ENCODE measurements at places on chromosomes 5 and 9.

DNA sequence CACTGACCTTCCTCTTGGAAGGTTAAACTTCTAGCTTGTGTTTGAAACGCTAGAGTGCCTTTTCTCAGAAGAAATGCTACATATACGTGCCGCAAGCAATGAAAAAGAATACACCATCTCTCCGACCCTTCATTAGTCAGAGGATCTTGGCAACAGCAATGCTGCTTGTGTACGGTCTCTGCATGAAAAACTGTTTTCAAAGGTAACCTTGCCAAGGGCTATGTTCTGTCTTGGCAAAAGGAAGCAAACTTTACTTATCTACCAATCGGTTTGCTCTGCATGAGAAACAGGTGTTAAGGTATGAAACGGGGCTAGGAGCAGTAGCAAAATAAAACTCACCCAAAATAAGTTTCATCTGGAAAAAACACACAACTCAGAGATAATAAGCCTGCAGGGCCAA lies 297.8 kb downstream of the FBXL17 start:
- no peak for DNase-seq

- no peak for DNase-seq
These were observed 244.5 kb upstream of the NMUR2 start for GRCh38 chr5:152649609-152650008.

DNA sequence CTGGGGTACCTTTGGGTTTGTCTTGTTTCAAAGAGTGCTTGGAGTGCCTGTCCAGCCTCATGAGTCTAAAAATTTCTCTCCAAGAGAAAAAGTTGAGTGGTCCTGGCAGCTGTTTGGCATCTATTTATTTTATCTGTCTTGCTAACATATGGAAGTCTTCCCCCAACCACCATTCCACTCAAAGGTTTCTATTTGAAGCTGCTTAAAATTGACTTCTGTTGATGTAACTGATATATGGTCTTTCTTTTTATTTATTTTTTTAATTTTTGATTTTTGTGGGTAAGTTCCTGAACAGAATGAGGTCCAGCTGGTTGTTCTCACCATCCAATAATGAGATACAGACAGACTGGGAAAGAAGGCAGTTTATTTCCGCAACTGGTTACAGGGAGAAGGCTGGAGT lies 178.7 kb upstream of the SGCD start:
- DNase-seq, result no peak

GRCh38 chr9:70537084-70537483 lies 122.6 kb upstream of the KLF9 start:
- DNase-seq, result no peak

DNA sequence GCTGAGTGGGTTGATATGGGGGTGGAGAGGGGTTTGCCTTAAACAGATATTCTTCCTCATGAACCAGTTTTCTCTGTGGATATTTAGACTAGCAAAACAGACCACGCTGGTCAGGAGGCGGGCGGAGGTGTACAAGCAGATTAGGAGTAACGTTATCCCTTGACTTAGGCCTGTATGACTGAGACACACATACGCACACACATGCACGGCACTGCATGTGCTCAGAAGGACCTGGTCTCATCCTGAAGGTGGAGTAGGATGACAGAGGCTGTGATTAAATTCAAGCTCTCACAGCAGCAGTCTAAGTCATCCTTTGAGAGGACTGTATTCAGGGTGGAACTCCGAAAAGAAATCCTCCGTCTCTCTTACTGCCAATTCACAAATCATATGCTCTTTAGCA lies 209.7 kb downstream of the DIRAS2 start:
- DNase-seq, result no peak

GRCh38 chr9:104027295-104027694 lies 66.8 kb upstream of the SMC2 start:
- DNase-seq, result no peak

GRCh38 chr9:129481810-129482511 lies 138.9 kb downstream of the C9orf50 start:
- DNase-seq, result no peak

DNA sequence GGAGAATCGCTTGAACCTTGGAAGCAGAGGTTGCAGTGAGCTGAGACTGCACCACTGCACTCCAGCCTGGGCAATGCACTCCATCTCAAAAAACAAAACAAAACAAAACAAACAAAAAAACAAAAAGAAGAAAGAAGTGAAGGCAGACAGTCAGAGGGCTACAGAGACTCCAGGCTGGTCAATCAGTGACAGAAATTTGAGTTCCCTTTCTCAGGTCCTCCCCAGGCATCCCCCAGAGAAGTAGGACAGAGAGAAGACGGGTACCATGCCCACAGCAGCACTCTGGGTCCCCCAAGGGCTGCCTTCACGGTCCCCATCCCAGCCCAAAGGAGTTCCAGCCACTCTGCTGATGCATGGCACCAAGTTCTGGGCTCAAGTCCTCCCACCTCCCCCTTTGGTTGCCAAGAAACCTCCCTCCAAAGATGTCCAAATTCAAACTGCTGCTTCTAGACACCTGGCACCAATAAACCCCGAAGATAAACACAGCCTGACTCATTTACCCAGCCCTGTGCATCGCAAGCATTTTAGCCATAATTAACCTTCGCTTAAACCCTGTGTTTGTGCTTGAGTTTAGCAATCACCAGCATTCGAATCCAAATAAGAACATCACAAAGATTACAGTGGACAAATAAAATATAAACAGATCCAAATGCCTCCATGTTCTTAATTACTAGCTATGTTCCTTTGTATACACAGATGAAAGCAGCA lies 24.0 kb downstream of the SEMA4D start:
- DNase-seq, result no peak

- DNase-seq, result no peak
These were observed 263.4 kb downstream of the DEPDC1B start for GRCh38 chr5:60436518-60436917.

DNA sequence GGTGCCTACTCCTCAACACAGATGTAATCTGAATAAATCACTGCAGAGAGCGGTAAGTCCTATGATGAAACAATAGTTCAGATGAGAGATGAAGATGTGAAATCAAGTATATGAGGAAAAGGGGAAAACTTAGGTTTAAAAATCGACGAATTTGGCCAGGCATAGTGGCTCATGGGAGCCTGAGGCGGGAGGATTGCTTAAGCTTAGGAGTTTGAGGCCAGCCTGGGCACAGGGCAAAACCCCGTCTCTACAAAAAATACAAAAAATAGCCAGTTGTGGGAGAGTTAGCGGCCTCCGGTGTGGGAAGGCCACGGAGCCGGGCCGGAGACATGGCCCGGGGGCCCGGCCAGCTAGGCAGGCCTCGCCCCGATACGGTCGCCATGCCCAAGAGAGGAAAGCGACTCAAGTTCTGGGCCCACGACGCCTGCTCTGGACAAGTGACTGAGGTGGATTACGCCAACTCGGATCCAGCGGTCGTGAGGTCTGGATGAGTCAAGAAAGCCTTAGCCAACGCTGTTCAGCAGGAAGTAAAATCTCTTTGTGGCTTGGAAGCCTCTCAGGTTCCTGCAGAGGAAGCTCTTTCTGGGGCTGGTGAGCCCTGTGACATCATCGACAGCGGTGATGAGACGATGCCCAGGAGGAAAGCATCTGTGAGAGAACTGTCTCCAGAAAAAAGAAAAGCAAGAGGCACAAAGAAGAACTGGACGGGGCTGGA lies 62.8 kb upstream of the SUB1 start:
- DNase-seq, result no peak

- no peak for DNase-seq
These were observed 15.7 kb downstream of the NFX1 start for GRCh38 chr9:33306037-33306436.

DNA sequence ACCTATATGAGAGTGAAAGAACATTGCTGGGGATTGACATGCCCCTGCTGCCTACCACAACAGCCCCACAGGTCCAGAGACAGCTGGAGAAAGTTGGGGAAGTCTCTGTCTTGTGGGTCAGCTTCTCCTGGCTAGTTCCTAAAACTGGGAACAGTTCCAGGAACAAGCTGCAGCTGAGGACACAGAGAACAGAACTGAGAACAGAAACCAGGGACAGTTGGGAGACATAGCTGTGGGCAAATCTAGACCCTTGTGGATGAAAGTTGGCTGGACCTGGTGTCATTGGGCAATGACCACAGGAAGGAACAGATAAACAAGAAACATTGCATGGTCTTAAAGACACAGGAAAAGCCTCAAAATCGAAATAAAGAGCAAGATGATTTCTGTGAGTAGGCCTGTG lies 58.3 kb upstream of the MOCS2 start:
- peak; percentile 18 for DNase-seq

DNA sequence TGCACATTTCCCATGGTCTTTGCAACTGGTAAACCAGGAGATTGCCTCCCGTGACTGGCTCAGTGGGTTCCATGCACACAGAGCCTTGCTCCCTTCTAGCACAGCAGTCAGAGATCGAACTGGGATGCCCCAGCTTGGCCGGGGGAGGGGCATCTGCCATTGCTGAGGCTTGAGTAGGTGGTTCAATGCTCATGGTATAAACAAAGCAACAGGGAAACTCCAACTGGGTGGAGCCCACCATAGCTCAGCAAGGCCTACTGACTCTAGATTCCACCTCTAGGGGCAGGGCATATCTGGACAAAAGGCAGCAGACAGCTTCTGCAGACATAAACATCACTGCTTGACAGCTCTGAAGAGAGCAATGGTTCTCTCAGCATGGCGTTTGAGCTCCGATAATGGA lies 67.0 kb upstream of the PPP1R2B start:
- no peak for DNase-seq

DNA sequence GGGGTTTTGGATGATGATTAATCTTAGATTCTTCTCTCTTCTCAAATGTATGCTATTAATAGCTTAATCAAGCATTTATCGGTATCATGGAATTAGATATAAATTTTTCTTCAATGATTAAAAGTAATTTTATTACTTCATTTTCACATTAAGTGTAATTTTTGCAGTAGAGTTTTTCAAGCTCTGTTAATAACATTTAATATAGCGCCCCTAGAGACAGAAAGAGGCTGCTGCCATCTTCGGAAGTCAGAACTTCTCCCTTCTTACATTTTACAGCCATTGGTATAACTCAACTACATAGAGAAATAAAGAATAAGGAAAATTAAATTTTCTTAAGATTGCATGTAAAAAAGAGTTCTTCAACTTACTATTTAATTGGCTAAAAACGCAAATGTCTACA lies 540.3 kb downstream of the GABRG2 start:
- no peak for DNase-seq

DNA sequence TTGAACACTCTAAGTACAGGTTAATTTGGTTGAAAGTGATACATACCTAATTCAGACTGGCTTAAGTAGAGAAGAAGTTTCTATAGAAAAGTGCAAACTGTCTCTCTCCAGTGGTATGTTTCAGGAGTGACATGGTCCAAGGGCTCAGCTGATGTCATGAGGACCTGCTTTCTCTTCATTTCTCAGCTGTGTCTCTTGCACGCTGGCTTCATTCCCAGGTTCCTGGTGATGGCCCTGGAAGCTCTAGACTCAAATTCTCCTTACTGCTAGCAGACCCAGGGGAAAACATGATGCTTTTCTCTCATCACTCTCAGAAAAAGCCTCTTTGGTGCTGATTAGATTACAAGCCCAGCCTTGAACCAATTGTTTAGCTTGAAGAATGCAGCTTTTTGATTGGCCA lies 211.9 kb upstream of the CLINT1 start:
- no peak for DNase-seq

GRCh38 chr9:133737774-133738639 lies at the start of gene SARDH:
Gene SARDH (minus strand): TSS chr9:133738352. CDS start chr9:133734173, 4,179 bp downstream.
- peak; percentile 28 for DNase-seq

- DNase-seq, result no peak
These were observed 2.3 kb upstream of the EFNA5 start for GRCh38 chr5:107673039-107673367.

DNA sequence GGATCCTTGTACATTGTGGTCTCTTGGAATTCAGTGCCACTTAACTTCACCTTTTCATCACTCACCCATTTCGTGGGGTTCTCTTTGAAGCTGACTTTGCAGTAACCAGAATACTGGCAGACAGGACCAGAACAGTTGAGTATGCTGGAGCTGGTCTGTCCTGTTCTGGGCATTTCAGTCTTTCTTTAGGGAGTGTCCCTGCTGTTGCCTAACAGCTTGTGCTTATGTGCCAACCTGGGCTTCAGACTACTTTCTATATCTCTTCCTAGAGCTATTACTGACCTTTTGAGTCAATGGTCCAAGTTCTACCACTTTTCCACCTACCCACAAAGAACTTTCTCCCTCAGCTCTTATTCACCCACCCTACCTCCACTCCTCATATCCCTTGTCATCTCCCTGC lies 10.0 kb upstream of the INSL6 start:
- DNase-seq, result no peak

- no peak for DNase-seq
These were observed 54.0 kb downstream of the PAPPA start for GRCh38 chr9:116207371-116208111.

DNA sequence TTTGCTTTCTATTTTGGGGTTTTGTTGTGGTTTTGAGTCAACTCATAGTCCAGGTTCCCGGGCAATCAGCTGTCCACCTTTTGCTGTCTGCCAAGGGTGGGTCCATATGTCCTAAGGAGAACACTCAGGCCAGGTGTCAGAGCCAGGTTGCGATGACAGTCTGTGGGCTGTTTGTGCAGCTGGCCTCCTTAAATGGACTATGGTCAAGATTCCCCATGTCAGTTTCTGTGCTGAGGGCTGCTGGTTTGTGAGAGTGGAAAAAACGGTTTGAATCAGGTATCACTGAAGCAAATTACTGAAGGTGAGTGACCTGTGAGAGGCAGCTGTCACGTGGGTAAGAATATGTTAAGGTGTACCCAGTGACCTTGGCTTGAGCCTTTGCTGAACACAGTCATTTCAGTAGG lies 33.0 kb downstream of the SNX30 start:
- DNase-seq, result no peak

- DNase-seq, result peak; percentile 47
These were observed 1638.5 kb upstream of the C9orf72 start for GRCh38 chr9:29211580-29212396.

GRCh38 chr9:5622016-5622415 lies 6.9 kb upstream of the RIC1 start:
- no peak for DNase-seq

DNA sequence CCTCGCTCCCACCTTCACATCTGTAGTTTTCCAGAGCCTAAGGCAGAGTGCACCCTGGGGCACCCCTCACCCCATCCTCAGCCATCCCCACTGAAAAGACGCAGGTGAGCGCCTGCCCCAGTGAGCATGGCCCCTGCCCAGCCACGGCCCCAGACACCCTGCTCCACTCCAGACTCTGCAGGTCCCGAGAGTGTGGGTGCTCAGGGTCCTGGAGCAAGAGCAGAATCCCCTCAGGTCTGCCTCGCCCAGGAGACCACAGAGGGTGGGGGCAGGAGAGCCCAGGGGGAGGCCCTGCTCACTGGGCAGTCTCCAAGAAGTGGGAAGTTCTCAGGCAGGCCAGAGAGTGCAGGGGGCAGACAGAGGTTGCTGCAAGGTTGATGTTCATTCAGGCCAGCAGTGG lies 158.6 kb upstream of the PPP1R26 start:
- DNase-seq, result no peak

- no peak for DNase-seq
These were observed at the start of gene CER1 for GRCh38 chr9:14722391-14723035. Gene CER1 (minus strand): TSS chr9:14722733. CDS start chr9:14722672, 61 bp downstream.

DNA sequence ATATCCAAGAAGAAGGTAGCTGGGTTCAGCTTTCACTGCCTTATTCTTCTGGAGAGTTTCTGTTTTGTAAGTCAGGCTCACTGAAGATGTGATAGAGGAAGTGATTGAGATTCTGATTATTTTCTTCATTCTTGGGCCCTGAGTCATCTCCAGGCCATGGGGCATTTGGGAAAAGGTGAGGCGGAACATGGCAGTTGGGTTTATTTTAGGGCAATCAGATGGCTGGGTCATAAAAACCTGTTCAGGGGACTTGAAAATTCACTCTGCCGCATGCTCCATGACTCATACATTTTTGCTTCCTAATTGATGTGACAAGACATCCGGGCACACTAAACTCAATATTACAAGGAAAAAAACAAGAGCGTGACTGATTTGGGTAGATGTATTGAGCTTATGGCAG lies 265.7 kb upstream of the KLF4 start:
- peak; percentile 88 for DNase-seq

- no peak for DNase-seq
These were observed 533.4 kb downstream of the PTPRD start for GRCh38 chr9:10079284-10079964.
